ENCODE measurements at places on chromosomes 6 and 20.

- DNase-seq: no peak
Measured at GRCh38 chr6:151475653-151476523, 17.9 kb upstream of the CCDC170 start.

- DNase-seq: no peak
Measured at GRCh38 chr6:46015119-46015968, at the start of gene CLIC5. TSS of gene CLIC5 (minus strand) at chr6:46015860. CDS start at chr6:46015542, 318 bp downstream.

- no peak for DNase-seq
Measured at GRCh38 chr20:19269737-19270340, 57.4 kb downstream of the SLC24A3 start.

- peak; percentile 24 for DNase-seq
Measured at GRCh38 chr6:117829594-117830319, 77.3 kb upstream of the SLC35F1 start.

GRCh38 chr6:14444295-14444972, 326.9 kb downstream of the CD83 start:
- DNase-seq: no peak

- DNase-seq: no peak
Measured at GRCh38 chr6:37688078-37688850, 9.4 kb downstream of the MDGA1 start.

DNA sequence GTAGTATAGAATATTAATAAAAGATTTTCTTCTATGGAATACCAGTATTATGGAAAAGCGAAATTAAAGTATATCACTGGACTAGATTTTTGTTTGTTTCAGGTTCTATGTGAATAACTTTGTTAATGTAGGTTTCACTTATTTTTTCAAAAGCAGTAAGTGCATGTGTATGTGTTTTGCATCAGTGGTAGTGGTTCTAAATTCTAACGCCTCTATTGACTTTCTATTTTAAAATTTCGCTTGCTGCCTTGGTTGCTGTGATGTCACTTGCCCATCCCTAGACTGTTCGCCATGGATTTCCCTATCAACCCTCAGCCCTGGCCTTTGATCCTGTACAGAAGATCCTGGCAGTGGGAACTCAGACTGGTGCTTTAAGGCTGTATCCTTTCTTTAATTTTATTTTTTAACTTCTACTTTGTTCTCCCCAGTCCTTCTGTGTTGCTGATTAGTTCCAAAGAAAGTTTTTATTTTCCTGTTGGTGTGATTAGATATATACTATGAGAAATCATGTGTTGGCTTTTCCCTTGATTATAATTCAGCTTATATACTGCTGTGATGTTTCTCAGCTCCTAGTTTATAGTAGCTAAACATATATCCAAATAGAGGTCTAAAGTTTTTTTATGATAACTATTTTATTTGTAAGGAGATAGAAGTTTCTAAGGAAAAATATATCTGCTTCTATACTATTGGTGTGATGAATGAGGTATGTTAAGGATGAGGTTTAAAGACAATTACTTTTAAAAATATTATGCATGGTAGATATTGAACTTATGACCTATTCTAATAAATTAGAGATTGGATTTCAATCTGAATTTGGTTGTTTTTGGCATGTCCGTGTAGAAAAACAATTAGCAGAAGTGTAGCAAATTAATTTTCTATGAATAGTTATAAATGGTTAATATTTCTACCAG, 1.7 kb downstream of the STXBP5 start:
- DNase-seq: peak; percentile 45

DNA sequence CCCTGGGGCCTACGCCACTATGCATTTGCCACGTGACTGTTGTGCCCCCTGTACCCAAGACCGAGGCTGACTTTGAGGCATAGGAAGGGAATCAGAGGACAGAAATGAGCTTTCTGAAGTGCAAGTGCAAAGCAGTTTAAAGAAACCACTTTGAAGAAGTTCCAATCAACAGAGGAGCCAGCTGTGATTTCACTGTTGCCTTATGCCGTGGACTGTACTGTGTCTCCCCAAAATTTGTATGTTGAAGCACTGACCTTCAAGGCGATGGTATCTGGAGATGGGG, 111.1 kb downstream of the JPH2 start:
- DNase-seq: no peak

GRCh38 chr6:42269974-42270510, 52.4 kb upstream of the MRPS10 start:
- no peak for DNase-seq

GRCh38 chr6:15329197-15329671, 83.4 kb downstream of the JARID2 start:
- peak; percentile 88 for DNase-seq

Measured in MG63 (cell line).